ENCODE measurements at places on chromosomes 1 and 21.

DNA sequence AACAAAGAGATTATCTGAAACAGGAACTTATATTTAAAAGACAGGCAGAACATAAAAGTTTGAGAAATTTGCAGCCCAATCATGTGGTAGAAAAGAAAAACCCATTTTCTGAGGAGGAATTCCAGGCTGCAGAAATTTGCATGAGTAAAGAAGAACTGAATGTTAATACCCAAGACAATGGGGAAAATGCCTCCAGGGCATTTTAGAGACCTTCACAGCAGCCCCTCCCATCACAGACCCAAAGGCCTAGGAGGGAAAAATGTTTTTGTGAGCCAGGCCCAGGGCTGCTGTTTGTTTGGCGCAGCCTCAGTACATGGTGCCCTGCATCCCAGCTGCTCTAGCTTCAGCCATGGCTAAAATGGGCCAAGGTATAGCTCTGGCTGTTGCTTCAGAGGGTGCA is 554.3 kb upstream of the CHRM3 start:
- DNase-seq: no peak

GRCh38 chr21:36055551-36055950 is 4.8 kb downstream of the SETD4 start:
- no peak for DNase-seq

GRCh38 chr21:31255896-31256295 is 88.2 kb downstream of the TIAM1 start:
- no peak for DNase-seq

GRCh38 chr21:21385404-21385803 is 387.2 kb downstream of the NCAM2 start:
- DNase-seq: no peak

- no peak for DNase-seq
Measured at GRCh38 chr1:223102797-223103533, 40.1 kb downstream of the TLR5 start.

DNA sequence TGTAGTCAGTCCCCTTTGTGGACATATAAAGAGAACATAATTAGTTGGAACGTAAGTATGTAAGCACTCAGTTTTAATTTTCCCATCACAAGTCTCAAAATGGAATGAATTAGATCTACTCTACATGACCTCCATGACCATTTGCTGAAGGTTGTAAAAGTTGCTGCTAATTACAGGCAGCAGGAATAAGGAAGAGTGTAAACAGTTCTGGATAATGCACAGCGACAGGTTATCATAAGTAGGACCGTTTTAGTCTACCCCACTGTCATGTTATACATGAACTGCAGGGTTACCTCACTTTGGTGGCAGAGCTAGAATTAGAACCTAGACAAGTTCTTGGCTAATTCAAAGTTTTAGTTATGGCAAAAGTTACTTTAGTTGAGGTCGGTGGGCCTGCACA is 21.7 kb downstream of the YTHDF2 start:
- no peak for DNase-seq

- no peak for DNase-seq
Measured at GRCh38 chr1:200265881-200266280, 144.0 kb downstream of the ZNF281 start.

GRCh38 chr1:48177257-48177656 is 45.3 kb upstream of the SLC5A9 start:
- no peak for DNase-seq

DNA sequence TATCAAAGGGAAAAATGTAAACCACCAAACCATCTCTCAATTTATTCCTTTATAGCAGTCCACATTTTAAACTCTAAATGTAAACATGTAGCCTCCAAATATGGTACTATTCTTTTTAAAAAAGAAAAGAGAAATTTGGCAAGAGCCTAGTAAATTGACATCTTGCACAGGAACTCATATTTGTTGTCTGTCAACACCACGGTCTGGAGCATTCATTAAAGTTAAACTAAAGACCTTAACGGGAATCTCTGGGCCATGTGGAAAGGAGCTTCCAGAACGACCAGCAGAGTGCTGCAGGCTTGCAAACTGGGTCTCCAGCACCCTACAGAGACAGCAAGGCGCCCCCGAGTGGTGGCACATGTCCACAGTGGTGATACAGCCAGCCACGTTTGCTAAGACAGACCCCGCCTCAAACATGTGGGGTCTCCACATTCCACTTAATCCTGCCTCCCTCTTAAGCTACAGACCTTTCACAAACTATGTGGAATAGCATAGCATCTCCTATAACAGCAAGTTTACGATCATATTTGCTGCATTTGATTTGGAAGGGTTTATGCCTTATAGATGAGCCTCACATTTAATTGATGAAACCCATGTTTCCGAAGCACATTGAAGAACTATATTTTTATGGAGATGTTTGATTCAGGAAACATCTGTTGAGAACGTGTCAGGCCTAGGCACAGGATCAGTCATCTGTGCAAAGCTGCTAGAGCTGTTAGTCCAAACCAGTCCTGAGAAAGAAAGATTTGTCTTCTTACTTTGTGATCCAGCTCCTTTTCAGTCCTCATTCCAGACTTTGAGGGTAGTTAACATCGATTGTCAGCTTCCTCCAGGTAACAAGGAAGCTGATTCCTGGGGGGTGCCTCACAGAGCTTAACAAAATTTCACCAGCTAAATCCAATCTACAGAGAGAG is 96.4 kb upstream of the BACE2 start:
- DNase-seq: no peak

- no peak for DNase-seq
Measured at GRCh38 chr1:8456991-8457390, 139.1 kb downstream of the SLC45A1 start.

GRCh38 chr1:41580021-41580420 is 95.5 kb upstream of the EDN2 start:
- no peak for DNase-seq
